ENCODE measurements at places on chromosomes 16 and 17. TPM values are rescaled to one million over a fixed set of nuclear protein-coding genes. Genes with fewer than 3 reads are reported as not detected.

DNA sequence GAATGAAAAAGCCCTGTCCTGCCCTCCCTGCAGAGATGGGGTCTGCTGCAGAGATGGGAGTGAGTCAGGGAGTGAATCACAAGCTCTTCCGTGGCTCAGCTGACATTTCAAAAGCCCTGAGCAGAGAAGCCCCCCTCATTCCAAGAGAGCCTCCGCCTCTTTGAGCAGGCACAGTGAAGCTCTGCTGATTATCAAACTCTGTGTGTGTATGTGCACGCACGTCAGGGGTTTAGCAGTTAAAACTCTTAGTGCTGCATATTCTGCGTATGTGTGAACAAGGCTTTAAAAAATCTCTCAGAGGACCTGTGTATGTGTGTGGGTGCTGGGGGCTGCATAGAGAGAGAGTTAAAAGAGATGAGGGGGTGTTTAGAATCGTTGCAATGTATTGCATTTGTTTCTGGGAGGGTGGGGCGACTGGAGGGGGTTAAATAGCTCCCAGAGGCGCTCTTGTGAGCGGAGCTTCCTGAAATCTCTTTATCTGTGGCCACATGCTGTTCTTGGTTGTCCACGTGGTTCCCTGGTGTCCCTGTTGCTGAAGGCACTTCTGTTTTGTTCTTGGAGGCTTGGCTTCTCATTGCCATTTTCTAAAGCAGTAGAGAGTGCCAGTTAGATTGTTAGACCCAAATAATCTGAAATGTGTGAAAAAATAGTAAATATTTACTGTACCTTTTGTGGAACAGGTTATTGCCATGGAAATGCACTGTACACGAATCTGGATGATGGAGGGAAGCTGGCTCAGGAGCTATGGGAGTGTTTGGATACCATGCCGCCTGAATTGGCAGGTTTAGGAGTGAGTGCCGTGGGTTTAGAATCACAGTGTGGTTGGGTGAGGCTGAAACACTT lies 116.6 kb downstream of the PRKCB start:
- no peak overlapping the region for H3K27ac ChIP-seq
- DNase-seq, result no peak
- no peaks in the 10 kb centered on the region for H3K4me1 ChIP-seq
- H3K4me3 ChIP-seq, result no peak overlapping the region
- H3K27me3 ChIP-seq, result no peaks in the 10 kb centered on the region

DNA sequence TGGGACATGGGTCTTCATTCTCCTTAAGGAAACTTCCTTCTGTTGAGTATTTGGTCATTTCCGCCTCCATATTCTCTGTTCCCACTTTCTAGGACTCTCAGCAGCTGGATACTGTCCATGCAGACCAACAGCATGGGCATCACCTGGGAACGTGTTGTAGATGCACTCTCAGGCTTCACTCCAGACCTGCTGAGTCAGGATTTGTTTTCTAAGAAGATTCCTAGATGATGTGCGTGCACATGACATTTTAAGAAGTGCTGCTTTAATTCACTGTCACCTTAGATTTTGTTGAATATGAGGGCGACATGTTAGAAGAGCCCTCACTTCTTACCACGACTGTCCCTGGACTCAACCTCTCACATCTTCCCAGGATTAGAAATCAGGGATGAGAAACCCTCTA lies 10.0 kb upstream of the SDK2 start:
- no peaks in the 10 kb centered on the region for H3K27me3 ChIP-seq
- no peak overlapping the region for H3K4me3 ChIP-seq
- H3K36me3 ChIP-seq, result no peaks in the 10 kb centered on the region
- no peak overlapping the region for H3K27ac ChIP-seq

DNA sequence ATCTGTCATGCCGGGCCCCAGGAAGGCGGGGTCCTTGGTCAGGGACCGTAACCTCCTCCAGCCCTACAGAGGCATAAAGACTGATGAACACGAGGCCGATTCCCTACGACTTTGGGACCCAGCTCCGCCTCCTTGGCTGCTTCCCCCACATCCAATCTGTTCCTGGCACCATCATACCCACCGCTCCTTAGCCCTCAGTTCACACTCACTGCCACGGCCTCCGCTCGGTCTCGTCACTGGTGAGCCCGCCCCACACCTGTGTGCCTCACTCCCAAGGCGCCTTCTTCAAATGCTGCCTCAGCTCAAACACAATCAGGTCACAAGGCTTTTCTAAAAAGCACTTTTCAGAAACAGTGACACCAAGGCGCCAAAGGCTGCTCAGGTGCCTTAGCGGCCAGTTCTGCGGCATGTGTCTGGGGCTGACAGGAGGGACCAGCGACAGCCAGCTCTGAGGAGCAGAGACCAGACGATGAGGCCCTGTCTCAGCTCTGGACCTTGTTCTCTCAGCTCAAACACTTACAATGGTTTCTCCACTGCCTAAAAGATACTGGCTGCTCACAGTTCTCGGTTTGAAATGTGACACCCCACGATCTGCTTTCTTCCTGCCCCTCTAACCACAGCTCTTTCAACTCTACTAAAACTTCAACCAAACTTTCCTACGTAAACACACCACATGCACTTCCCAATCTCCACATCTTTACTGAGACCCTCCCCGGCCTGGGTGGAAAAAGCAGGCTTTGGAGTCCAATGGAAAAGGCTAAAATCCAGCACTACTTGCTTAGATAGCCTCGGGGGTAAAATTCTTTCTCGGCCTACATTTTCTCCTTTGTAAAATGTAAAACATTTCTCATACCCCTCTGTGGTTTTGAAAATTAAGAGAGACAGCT lies 33.2 kb downstream of the CYB5D2 start:
- no peak overlapping the region for H3K4me3 ChIP-seq
- no peak for DNase-seq
- H3K27me3 ChIP-seq, result no peaks in the 10 kb centered on the region
- H3K4me1 ChIP-seq, result no peaks in the 10 kb centered on the region
- no peak overlapping the region for H3K27ac ChIP-seq

- H3K27ac ChIP-seq, result no peak overlapping the region
- H3K27me3 ChIP-seq, result no peaks in the 10 kb centered on the region
Observed at GRCh38 chr16:69885722-69886121, 65.4 kb upstream of the CLEC18A start.

- no peaks in the 10 kb centered on the region for H3K36me3 ChIP-seq
- H3K27me3 ChIP-seq, result no peaks in the 10 kb centered on the region
- no peak overlapping the region for H3K4me3 ChIP-seq
- H3K4me1 ChIP-seq, result peaks cover 3% of the 10 kb centered on the region
- H3K27ac ChIP-seq, result no peak overlapping the region
Observed at GRCh38 chr16:88527937-88528743, 42.1 kb upstream of the ZC3H18 start.

CA5A gene
- not detected for total RNA-seq

LRRC37A gene
- total RNA-seq, result not detected

SCGB1C2 gene
- not detected for total RNA-seq

CDH5 gene
- 119 TPM for total RNA-seq

ITGB3 gene
- total RNA-seq, result 71.3 TPM

MYH1 gene
- not detected for total RNA-seq

TEKT3 gene
- not detected for total RNA-seq

LYZL6 gene
- total RNA-seq, result not detected
